ENCODE measurements at places on chromosomes 1 and 21.
A peak's percentile ranks its signal among the peaks of the same experiment; 100 is the strongest.

DNA sequence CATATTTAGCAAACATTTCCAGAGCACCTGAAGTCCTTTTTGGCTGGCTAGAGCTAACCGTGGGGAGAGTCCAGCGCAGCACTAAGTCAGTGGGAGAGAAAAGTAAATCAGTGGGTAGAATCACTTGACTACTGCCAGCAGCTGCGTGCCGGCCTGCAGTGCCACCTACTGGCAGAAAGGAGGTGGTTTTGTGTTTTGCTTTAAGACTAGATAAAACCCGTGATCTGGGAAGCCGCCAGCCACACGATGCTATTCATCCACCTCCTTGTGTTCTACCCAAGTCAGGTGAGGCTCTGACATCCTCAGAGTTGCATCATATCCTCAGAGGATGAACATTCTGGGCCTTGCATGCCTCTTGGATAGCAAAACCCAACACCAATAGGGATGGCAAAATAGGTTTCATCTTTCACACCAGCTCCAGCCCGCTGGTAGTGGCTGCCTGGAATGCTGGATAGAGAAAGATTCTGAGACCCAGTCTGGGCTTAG is 14.1 kb upstream of the HEYL start:
- peak; percentile 80 for DNase-seq

DNA sequence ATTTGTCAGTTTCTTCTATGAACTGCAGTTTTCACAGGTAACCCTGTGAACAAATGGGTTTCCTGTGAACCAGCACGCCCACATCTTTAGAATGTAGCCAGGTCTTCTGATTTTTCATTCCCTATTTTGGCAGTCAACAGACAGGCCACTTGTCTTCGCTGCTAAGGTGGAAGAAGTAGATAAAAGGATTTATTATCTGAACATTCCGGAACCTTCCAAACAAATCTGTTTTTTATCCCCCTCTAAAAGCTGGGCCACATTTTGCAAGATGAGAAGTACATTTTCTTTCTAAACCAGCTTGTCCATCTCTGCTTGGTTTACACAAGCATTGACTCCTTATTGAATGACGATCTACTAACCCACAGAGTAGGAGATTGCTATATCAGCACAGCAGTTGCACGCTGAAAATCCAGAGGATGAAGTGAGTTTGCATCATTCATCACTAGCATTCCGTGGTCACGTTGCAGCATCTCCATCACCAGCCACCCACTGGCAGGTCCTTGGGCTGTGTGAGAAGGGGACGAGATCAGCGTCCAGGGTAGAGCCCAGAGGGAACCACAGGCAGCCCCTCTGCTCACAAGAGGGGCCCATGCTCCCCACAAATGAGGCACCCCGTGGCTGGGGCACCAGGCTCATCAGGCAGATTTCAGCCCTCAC is 83.5 kb downstream of the TOMM20 start:
- no peak for DNase-seq

GRCh38 chr1:20981915-20982314 is 194.8 kb downstream of the EIF4G3 start:
- DNase-seq: no peak

DNA sequence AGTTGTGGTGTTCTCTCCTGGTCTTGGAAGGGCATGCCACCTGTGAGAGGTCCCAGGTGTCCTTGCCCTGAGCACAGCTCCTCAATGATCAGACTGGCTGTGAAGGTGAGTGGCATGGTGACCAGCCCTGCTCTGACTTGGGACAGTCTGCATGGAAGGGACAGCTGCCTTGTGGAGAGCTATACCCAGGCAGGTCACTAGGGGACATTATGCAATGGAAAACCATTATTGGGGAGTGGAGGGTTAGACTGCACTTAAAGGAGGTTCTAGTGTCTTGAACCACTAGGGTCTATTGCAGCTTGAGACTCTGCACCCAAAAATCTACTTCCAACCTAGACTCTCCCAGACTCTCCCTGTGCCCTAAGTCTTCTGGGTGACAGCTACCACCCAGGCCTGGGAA is 24.8 kb downstream of the FAM78B start:
- no peak for DNase-seq

DNA sequence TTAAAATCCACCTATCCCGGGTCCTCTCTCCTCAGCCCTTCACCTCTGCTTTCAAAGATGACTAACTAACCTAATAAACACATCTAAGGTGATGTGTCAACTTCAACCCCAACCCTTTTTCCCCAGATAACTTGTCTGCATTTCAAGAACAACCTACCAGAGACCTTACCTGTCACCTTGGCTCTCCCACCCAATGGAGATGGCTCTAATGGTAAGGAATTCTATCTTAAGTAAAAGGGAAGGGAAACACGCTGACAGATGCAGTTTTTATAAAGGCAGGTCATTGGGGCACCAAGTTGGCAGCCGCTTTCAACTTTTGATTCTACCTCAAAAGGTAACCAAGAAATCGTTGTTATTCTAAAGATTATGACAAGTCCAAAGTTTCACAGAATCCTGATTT is 37.6 kb downstream of the MRPL39 start:
- no peak for DNase-seq

Measured in DMS79 treated with DMSO at 0.1 percent for 48 hours (cell line).